ENCODE measurements at places on chromosomes 2 and 18.

GRCh38 chr2:97713296-97714083 is at the start of gene ZAP70:
Gene ZAP70, plus strand, starts transcription at chr2:97713576. Its CDS starts 10,461 bp downstream, at chr2:97724037.
- no peak for DNase-seq

GRCh38 chr18:55326134-55326533 is 261.9 kb downstream of the TCF4 start:
- DNase-seq, result no peak

DNA sequence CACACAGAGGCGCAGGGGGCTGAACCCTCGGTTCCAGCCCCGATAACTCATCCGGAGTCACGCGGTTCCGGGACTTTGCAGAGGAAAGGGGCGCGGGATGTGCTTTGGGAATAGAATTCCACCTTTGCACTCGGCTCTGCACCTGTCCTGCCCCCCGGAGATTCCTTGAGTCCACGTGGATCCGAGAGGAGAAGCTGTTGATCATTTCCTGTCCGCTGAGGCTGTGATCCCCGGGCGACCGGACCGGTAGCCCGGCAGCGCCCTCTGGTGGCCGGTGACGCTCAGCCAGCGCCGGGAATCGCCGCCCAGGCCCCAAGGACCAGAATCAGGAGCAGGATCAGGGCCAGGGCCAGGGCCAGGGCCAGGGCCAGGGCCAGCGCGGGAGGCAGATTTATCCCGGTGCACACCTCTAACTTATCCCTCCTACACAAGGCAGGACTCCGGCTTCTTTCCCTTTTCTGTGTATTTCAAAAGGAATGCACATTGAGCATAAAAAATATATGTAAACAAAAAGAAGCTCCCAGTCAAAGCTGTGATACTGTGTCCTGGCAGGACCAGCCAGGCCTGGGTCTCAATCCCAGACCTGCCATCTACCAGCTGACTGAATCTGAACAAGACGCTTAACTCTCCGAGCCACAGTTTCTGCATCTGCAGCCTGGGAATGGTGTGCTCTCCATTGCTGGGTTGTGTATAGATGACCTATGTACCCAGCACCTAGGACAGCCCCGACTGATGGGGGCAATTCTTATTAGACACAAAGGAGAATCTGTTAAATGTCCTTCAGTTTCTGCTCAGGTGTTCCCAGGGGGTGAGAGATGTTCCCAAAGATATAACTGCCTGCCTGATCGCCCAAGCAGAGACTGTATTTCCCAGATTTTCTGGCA is 8.5 kb upstream of the SPATA3 start:
- peak; percentile 56 for DNase-seq

DNA sequence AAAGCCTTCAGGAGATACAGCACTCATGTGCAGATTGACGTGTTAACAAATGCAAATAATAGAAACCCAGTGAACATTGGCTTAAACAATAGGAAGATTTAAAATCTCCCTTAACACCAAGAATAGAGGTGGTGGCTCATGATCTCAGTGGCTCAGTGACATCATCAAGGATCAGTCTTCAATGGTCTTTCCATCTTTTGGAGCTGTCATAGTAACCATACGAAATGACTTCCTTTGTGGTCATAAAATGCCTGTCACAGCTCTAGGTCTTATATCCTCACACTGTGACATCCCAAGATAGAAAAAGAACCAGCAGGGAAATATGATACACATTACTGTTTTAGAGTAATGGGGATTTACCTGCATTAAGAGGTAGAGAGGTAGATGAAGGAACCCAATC is 59.6 kb upstream of the ACKR3 start:
- DNase-seq, result no peak

DNA sequence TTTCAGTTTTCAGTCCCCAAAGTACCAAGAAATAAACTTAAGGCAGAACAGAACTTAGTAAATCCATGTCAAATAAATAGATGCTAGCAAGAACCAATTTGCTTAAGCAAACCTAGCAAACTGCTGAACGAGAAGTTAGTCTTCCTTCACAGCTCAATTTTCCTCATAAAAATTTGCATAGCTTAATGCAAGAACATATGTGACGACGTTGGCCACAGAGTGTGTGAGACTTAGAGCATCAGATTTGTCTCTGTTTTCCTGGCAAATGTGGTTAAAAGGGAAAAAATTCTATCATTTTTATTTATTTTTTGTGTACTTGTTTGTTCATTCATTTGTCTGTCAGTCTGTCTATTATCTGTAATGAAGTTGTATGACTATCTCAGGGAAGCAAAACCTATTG is 485.7 kb downstream of the THSD7B start:
- no peak for DNase-seq

GRCh38 chr2:83015035-83015715 is 1443.9 kb downstream of the SUCLG1 start:
- DNase-seq, result peak; percentile 26

- DNase-seq, result no peak
Observed at GRCh38 chr2:191434072-191434471, 188.9 kb downstream of the MYO1B start.

GRCh38 chr2:45944074-45944473 is 292.6 kb downstream of the PRKCE start:
- DNase-seq, result peak; percentile 87

DNA sequence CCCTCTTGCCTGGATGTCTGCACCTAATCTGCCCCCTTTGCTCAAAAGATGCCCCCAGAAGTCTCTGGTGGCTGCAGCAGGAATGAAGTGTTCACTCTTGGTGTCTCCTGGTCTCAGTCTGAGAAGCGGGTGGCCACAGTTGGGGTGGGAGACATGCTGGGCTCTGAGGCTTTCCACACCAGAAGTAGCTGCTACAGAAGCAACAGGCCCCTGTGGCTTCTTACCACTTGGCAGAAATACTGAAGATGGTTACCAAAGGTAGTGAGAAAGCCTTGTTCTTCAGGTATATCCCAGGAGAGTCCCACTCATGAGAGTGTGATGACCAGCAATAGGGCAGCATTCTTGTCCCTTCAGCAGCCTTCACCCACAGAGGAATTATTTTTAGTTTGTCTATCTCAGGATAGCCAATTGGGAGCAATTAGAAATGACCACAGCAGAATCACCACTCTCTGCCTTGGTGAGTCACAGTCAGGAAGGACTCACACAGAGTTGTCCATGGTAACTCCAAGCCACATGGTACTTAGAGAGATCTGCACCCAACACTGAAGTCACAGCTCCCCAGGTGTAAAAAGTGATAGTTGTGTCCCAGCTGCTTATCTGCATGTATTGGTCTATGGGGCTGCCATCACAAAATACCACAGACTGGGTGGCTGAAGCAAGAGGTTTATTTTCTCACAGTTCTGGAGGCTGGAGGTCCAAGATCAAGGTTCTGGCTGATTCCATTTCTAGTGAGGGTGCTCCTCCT is 169.8 kb upstream of the ID2 start:
- DNase-seq, result peak; percentile 59

GRCh38 chr18:8031496-8031895 is 464.4 kb downstream of the PTPRM start:
- no peak for DNase-seq

GRCh38 chr2:39584283-39584965 is 81.3 kb upstream of the TMEM178A start:
- DNase-seq, result peak; percentile 66

GRCh38 chr2:65722028-65722778 is 289.8 kb upstream of the SPRED2 start:
- DNase-seq, result peak; percentile 25

DNA sequence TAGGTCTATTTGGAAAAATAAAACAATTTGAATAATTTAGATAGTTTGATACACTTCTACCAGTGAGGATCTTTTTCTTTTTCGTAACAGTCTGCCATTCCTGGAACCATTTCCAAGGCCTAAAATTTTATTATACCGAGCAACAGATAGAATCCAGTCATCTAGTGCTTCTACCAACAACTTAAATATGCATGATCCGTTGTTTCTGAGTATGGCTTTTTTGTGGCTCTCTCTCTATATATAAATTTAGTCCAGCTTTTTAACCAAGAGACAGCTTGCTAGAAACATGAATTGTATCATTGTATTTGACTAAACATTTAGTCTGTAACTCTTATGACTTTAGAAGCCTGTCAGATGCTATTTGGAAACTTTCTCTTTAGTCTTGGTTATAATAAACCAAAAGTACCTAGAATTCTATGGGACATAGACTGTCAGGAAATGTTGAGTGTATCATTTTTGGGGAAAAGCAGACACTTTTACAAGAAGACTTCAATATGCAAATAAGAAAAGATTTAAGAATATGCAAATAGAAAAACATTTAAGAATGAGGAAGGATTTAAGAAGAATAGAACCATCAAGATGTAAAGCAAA is 161.4 kb downstream of the ZEB2 start:
- DNase-seq, result no peak

DNA sequence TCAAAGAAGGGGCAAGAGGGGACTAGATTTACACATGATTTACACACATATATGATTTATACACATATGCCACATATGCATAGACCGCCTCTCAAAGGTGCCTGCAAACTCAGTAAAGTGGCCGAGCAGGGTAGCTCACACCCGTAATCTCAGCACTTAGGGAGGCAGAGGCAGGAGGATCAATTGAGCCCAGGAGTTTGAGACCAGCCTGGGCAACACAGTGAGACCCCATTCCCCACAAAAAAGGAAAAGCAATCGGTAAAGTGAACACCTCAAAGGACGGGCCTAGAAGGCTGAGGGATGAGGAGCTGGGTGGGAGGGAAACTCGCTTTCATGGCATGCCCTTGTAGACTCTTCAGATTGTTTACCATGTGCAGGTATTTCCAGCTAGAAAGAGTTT is 5.1 kb downstream of the ANKRD39 start:
- DNase-seq, result no peak

GRCh38 chr2:119225926-119226325 is 2.3 kb downstream of the STEAP3 start:
- DNase-seq, result no peak

GRCh38 chr2:27903649-27904404 is 13.3 kb downstream of the BABAM2 start:
- DNase-seq, result peak; percentile 30

DNA sequence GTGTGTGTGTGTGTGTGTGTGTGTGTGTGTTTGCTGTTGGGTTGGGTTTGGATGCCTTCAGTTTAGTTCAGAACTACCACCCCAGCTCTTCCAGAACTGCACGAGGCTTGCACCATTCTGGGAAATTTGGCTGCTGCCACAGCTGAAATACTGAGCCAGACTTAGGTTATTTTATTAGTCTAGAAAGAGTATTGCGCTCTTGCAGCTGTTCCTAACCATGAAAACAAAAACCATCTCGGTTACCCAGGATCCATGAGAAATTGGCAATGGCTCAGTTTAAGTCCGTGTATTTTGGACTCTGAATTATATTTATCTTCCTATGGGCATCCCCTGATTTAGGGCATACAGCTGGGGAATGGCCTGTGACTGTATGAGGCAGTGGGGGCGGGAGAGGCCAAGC is 83.2 kb downstream of the TANC1 start:
- no peak for DNase-seq

- peak; percentile 13 for DNase-seq
Observed at GRCh38 chr2:65595630-65596029, 163.2 kb upstream of the SPRED2 start.

DNA sequence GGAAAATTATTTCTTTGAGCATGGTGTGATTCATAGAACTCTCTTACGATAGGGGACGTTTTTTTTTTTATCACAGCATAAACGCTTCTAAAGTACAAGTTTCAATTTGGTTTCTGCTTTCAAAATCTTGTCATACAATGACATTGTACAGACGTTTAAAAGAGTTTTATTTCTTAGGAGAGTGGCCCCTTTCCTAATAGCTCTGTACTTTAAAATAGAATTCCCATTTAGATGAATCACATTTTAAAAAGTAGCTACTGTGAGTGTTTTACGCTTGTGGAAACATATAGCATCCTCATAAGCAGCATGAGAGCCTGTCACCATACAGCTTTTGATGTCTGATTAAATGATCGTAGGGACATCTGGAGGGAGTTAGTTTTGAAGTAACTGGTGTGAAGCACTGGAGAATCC is 510.9 kb downstream of the PARD3B start:
- DNase-seq, result peak; percentile 52

GRCh38 chr2:25294573-25295462 is 46.9 kb downstream of the DNMT3A start:
- DNase-seq, result no peak

DNA sequence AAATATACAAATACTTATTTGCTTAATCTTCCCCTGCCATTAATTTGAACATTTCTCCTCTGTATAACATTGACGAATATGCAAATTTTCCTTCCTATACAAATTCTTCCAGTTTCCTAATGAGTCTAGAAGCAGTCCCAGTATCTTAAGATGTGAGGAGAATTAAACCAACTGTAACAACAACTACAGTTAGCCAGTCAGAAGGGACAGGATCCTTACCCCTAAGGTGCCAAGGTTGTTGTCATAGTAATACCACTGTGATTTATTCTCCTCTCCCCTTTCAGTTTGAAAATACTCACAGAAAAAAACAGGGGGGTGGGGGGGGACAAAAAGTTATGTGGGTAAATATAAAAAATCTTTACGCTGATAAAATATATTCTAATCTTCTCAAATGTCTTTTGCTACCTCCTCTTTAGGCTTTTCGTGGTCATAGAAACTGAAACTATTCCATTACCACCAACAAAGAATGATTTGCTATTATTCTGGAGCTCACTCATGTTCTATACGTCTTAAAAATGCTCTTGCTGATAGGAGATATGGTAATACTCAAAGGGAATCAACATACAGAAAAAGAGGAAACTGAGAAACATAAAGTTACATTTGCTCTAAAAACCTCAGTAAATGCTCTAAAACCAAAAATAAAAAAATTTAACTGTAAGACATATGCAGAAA is 107.6 kb downstream of the MEMO1 start:
- DNase-seq, result no peak

DNA sequence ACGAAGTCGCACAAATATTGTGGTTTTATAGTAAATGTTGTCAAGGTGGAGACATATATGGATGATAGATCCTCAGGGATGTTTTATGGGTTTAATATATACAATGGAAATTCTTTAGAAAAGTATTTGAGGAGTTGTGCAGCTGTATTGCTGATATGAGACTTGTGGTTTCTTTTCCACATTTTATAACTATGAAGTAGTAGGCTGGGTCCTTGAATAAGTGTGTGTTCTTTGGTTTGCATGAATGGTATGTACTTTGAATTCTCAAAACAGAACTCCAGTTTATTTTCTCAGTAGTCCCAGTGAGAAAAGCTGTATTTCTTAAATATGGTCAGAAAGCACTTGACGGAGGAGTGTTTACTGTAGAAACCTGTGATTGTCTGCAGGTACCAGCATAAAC is 42.4 kb downstream of the PLCL1 start:
- DNase-seq, result peak; percentile 78

GRCh38 chr2:12335131-12335530 is 381.6 kb upstream of the TRIB2 start:
- no peak for DNase-seq

DNA sequence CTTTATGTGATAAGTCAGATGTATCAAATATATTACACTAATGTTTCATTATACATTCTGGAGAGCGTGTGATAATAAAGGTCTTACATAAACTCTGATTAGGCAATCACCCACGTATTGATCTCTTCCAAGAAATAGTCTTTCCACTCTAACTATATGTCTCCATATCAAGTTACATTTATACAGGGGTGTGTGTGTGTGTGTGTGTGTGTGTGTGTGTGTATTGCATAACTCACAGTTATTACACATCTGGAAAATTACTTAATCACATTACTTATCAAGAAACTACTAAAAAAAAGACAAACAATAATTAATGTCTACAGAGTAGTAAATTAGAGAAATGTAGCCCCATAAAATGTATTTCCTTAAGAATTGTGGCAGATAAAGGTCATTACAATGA is 339.8 kb downstream of the CDH19 start:
- DNase-seq, result no peak

Measured in fibroblast of skin of abdomen (primary cell).